ENCODE measurements at places on chromosomes 6 and 20. TPM values are rescaled to one million over a fixed set of nuclear protein-coding genes. Genes with fewer than 3 reads are reported as not detected.

GRCh38 chr6:31805939-31806469 lies 762 bp downstream of the LSM2 start:
- no peak for DNase-seq

ZBTB12 gene
- 3.4 TPM for total RNA-seq

DNA sequence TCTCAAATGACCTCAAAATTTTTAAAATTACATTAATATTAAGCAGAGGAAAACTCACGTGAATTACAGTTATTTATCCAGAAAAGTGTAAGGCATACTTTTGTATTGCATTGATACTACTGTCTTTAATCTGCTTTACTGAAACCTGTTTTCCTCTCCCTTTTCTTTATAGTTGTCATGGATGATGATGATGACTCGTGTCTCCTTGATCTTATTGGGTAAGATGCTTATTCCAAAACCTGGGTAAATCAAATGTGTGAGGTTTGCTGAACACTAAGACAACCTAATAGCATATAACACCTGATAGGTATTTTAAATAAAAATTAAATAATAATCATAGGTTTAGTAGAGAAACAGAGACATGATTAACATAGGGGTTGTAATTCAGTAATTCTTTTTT lies 40.0 kb downstream of the BICRAL start:
- DNase-seq, result no peak

DNA sequence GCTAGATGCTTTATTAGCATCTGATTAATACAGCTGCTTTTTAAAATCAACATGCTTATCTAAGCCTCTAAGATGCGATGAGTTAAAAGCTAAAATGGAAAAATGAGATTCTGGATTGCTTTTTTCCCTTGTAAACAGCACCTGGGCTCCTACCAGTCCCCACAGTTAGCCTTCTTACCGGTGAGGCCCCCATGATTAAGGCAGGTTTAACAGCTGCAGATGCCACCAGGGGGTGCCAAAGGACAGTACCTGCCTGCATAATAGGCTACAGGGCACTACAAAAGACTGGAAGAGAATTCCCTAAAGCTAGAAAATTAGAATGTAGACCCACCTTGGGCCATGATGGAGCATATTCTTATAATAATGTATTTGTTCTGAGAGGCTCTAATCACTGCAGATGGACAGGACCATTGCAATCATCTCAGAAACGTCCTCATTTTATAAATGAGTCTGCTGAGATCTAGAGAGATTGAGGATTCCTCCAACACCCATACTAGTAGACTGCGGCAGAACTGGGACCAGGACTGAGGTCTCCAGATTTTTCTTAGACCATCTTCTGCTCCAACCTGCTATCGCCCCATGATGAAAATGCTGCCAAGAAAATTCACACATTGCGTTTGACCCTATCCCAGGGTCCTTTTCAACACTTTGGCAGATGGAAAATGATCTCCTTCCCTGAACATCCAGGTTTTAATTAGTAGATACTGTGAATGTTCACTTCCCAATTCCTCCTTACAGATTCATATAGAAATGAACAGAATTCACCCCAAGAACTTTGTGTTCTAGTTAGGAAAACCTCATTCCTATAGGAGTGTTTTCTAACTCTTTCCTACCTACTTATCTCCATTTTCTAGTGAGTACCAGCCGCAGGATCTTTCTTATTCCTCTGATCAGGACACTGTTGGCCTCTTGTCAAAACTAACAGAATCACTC lies 148.8 kb downstream of the RPS12 start:
- DNase-seq, result peak; percentile 56

PROKR2 gene
- not detected for total RNA-seq

- no peak for DNase-seq
Measured at GRCh38 chr6:147142684-147143245, 61.5 kb upstream of the STXBP5 start.

DNA sequence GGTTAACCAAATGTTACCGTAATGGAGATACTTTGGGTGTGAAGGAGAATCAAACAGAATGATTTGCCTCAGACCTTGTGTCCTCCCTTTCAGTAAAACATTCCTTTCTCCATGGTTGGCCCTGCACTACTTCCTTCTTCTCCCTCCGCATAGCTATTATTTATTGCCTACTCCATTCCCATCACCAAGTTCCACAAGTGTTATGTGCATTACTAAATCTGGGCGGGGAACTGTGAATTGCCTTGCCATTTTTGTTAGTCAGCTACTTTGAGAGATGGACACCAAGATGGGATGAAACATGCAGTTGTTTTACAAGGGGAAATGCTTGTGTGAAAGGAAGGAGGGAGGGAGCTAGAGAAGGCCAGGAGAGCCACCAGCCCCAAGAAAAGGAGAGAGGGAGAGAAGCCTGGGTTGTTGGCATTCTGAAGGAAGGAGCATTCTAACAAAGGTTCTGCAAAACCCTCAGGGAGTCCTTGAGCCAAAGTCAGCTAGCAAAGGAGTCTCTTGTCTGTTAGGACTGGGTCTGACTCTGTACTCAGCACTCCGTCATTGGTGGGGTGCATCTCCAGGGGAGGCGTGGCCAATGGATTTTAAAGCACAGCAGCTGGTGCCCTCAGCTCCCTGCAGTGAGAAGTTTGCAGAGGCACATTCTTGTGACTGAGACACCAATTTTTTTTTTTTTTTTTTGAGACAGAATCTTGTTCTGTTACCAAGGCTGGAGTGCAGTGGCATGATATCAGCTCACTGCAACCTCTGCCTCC lies 83.6 kb upstream of the CHD6 start:
- no peak for DNase-seq

DNA sequence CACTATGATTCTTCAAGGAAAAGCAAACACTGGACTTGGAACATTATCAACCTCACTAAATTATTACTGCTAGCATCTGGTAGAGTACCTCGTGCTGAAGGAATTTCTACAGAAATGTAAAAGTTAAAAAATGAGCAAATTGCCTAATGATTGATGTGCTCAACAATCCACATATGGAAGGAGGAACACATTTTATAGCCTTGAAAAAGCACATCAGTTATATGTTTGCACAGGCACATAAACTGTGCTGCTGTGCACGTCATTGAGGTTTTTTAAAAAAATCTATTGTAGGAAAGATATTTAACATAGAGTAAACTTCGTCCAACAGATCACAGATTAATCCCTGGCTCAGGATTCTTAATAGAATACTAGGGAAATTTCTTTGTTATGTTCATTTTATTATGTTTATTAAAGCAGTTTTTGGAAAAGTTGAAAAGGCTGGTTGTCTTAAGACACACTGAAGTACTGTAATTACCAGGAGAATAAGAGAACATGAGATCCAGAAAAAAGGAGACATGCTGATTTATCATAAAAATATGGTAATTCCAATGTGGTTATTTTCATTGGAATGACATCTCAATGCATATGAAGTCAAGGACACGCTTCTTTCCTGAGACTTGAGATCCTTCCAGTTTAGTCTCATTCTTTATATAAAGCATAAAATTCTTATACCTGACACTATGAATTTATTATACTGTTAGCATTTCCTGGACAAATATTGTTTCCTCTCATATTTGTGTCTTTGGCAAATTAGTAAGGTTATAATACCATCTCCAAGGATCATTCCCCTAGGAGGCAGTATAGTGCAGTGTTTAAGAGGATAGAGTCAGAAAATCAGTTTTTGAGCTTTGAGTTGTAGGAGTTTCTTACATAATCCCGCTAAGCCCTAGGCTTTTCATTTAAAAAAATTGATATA lies 511.1 kb downstream of the TENT5A start:
- no peak for DNase-seq

DNA sequence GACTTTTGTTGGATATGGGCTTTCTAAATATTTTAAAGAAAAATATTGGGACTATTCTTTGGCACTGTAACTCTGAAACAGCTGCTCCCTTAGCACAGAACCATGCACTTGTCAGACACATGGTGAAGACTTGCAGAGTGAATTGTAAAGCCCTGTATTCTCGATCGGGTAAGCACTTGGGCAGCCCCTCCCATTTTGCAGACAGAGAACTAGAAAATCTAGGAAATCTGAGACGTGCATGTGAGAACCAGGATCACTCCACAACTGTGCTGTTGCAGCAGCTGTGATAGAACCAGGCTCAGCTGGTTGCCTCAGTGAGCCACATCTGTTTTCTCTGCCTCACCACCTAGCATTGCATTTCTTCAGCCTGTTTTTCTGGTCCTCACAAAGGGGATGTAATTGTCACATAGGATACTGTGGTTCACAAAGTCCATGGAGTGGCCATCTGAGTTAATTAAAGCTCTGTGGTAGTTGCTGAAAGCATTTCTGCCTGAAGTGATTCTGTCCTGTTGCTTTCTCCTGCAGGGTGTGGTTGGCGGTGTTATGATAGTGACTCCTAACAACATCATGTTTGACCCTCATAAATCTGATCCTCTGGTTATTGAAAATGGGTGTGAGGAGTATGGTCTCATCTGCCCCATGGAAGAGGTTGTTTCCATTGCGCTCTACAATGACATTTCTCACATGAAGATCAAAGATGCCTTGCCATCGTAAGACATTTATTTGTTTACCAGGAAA lies 71.8 kb upstream of the HINT3 start:
- DNase-seq, result no peak

- DNase-seq, result no peak
Measured at GRCh38 chr6:37168811-37169495, 999 bp upstream of the PIM1 start.

GRCh38 chr6:13334953-13335352 lies 6.6 kb upstream of the TBC1D7 start:
- no peak for DNase-seq

GRCh38 chr6:35034411-35035191 lies 106.5 kb downstream of the TCP11 start:
- DNase-seq, result peak; percentile 67

DNA sequence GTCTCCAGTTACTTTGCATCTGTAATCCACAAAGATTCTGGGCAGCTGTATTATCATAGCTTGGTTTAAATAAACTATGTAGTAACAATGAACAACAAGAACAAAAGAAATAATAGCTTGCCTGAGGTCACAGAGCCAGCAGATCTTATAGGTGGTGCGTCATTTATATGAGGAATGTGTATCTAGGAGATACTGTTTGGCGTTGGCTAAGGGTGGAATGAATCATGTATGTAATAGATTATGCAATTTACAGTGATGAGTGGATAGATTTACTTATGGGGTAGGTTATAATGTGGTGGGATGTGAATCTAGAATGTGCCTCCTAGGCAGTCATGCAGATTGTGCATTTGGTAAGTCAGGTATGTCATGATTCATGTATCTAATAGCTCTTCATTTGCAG lies 42.8 kb downstream of the HNF4A start:
- no peak for DNase-seq

- peak; percentile 8 for DNase-seq
Measured at GRCh38 chr6:25882051-25882496, 8.0 kb upstream of the SLC17A3 start.

TMEM63B gene
- 54.8 TPM for total RNA-seq

DNA sequence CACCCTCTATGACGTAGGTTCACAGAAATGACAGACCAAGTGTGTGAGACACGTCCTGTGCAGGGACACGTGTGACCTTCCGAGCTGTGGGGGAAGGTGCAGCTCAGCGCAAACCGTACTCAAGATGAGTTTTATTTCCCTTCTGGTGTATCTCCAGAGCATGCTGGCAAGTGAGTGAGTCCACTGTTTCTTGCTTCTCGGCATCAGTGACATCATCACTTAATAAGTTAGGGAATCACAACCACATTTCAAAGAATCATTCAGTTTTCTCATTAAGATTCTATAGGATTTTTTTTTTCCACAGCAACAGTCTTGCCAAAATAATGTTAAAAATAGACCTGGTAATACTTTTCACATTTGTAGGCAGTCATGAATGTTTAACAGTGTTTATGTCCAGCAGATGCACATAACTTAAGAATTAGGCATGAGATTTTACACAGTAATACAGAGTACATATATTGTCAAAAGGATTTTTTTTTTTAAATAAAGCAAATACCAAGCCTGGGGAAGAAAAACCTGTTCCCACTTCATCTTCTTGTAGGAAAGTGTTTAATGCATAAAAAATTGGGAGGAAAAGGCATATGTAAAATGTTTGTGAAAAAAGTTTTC lies 417.8 kb downstream of the CDC5L start:
- DNase-seq, result no peak

GRCh38 chr6:80441131-80441530 lies 334.7 kb downstream of the BCKDHB start:
- DNase-seq, result no peak

SLC4A11 gene
- 0.49 TPM for total RNA-seq

DNA sequence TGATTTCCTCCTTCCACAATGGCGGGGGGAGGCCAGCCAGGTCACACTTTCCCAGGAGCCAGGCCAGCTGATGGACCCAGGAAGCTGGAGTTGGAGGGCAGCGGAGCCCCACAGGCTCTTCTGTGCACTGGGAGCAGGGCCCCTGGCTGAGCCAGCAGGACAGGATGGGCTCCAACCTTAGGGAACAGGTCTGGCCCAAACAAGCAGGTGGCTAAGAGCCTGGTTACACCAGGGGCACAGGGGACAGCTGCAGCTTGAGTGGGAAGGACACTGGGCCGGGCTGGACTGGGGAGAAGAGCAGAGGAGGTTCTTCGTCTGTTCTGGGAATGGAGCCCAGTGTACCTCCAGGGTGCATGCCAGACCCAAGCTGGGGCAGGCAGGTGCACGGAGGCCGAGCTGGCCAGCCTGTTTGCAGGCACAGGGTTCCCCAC lies 102.3 kb downstream of the DLL1 start:
- DNase-seq, result no peak

DNA sequence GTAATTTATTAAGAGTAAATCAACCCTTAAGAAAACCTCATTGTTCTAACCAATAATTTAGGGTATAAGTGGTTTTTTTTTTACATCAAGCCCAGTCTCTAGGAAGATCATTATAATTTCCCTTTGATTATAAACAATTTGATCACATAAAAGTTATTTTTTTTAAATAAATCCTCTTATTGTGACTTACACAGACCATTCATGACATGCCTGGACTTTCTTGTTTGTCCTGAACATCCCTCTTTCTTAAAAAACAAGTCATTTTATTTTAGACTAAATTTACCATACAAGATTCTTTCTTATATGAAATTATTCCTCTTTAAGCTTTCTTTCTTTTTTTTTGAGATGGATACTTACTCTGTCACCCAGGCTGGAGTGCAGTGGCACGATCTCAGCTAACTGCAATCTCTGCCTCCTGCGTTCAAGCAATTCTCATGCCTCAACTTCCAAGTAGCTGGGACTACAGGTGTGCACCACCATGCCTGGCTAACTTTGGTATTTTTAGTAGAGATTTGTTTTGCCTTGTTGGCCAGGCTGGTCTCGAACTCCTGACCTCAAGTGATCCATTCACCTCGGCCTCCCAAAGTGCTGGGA lies 53.6 kb upstream of the AGPAT4 start:
- no peak for DNase-seq

Data from heart right ventricle (tissue), 16 donors.